ENCODE measurements at places on chromosomes 12 and 14.

DNA sequence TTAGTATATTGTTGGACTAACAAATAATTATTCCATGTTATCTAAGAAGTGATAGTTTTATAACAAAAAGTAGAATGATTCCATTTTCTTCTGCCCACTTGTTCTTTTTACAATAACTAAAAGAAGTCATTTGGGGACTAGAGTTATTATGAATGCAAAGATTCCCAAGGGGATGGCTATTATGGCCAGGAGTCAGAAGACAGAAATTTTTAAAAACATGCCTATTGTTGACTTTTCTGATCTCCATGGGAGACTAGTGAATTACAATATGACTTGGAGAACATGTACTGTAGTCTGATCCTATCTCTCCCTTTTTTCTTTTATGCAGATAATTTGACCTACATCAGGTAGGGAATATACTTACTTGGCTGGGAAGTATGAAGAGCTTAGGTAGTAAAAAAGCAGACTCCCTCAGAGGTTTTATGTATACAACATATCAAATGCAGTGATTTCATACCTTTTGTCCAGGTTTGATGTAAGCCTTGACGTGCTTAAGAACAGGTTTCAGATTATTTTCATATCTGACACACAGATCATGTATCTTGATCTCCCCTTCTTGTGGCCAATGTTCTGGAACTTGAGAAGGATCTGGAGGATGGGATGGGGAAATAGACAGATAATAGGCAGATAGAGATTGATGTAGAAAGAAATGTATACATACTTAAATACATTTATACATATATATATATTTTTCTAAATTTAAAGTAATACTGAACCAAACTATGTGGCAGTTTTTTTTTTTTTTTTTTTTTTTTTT, 41.0 kb upstream of the KCNJ8 start:
- no peak for DNase-seq

- no peak for DNase-seq
Measured at GRCh38 chr14:44791730-44792129, 170.0 kb downstream of the KLHL28 start.

DNA sequence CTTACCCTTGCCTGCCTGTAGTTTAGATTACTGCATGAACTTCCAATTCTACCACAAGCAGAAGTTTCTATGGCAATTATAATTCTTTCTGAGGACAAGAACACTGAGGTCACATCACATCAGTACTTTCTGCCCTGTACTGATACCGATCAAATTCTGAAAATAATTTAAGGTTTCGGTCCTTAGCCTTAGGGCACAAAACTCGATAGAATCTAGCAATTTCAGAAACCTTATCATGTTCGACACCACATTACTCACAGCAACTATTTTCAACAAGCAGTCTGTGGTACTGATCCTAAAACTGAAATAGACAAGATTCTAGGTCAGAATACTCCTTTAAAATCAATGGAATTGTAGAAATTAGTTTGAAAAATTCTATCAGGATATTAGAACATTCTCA, 187.0 kb upstream of the LRFN5 start:
- no peak for DNase-seq

GRCh38 chr12:968545-968944, 19.1 kb upstream of the RAD52 start:
- DNase-seq = no peak

- DNase-seq = no peak
Measured at GRCh38 chr14:104965561-104966231, 12.5 kb downstream of the AHNAK2 start.

DNA sequence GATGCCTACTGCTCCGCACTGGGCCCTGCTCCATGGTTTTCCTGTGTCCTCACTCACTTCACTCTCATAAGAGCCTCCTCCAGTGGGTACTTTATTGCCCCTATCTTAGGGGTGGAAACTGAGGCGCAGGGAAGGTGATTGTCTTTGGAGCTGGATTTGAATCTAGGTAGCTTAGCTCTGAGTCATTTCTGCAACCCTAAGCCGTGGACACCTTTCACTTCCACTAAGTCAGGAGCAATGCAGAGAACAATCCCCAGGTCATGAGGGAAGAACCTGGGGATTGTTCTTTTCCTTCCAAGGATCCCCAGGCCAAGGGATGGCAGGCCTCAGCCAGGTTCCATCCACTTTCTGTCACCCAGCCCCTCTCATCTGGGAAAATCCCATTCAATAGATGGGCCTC, 20.3 kb downstream of the VDR start:
- no peak for DNase-seq

DNA sequence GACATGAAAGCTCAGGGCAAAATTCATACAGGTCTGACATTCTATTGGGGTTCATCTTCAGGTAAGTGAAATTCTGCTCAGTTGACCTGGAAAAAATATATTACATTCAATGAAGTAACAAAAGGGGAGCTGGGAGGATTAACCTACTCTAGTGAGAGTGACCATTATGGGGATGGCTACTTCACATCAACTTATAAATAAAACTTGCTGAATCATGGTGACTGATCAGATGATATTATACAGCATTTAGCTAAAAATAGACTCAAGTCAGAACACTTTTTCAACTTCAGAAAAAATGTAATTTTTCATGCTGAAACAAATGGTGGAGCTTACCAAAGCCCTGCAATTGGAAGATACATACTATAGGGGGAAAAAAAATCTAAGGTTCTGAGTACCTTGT, 800.2 kb downstream of the FSCB start:
- no peak for DNase-seq

DNA sequence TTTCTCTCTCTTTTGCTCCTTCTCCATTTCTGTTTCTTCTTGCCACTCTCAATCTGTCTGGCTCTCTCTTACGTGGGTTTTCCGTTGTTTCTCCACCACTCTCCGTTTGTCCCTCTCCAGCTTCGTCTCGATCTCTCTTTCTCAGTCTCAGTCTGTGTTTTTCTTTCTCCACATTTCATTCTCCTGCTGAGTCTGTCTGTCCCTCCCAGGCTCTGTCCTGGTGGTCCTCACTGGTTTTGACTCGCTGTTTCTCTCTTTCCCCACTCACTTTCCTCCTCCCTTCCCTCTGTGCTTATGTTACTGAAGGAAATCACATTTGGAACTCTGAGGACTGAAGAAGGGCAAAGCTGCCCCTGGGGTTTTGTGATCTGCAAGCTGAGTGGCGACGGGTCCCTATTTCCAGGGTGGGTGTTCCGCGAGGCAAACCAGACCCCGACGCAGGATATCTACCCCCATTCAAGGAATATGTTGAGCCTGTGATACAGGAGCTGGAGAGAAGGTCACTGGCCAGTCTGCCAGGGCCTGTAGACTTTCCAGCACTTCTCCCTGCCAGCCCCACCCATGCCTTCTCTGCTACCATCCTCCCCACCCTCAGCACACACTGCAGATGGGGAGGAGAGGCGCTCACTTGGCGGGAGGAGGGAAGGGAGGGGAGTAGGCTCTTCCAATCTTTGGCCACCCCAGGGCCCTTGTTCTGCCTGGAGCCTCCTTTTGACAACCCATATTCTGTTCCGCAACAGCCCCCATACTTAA, 102.7 kb upstream of the MAP1LC3B2 start:
- DNase-seq = no peak

- peak; percentile 31 for DNase-seq
Measured at GRCh38 chr12:120388691-120389481, 19.9 kb upstream of the MSI1 start.

- no peak for DNase-seq
Measured at GRCh38 chr12:132807295-132808092, 21.2 kb downstream of the GOLGA3 start.

GRCh38 chr14:54650959-54651351, 84.0 kb downstream of the SAMD4A start:
- DNase-seq = no peak

DNA sequence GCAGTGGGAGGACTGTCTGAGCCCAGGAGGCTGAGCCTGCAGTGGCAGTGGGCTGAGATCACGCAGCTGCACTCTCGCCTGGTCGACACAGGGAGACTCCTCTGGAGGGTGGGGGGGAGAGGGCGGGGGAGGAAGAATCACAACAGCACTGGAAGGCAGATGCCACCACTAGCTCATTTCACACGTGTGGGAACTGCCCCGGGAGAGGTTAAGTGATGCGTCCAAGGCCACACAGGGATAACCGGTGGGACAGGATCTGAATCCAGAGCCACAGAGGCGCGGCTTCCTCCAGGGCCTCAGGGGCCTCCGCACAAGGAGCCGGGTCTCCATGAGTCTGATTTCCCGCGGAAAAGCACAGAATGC, 20.8 kb downstream of the STX2 start:
- DNase-seq = no peak

DNA sequence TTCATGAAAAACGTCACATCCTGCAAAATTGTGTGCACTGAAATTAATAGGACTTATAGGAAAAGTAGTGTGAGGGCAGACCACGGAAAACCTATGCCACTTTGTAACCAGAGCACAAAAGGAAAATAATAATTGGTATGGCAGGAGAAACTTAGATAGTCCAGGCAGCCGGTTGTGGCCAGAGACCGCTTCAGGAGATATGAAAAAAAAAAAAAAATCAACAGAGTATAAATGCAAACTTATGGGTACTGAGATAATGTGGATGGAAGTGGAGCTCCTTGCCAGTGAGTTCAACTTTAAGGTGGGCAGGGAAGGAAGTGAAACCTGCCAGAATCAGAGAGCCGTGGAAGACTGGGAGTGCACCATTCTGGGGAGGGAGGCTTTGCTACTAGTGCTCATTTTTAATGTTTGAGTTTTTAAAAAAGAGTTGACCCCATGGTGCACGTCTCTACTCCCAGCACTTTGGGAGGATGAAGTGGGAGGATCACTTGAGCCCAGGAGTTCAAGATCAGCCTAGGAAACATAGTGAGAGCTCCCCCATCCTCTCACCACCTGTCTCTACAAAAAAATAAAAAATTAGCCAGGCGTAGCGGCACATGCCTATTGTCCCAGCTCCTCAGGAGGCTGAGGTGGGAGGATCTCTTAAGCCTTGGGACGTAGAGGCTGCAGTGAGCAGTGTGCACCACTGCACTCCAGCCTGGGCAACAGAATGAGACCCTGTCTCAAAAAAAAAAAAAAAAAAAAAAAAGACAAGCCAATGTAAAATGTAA, 34.3 kb upstream of the METAP2 start:
- DNase-seq = no peak

- DNase-seq = no peak
Measured at GRCh38 chr12:113361574-113362370, 3.4 kb downstream of the PLBD2 start.

DNA sequence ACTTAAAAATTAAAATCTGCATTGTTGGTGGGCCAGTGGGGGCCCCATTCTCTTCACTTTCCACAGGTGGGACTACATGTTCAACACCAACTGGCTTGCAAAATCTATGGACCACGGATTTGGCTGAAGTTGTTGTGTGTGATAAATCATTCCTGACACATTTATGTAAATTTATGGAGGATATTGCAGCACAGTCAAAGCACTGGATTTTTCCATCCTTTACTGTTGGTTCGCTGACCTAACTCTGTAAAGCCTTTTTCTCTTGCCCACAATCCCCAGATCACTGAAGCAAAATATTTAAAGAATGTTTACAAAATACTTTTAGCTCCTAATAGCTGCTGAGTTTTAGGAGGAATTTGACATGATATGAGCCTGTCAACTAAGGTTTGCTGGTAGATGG, 219.7 kb upstream of the PRICKLE1 start:
- peak; percentile 78 for DNase-seq

- DNase-seq = no peak
Measured at GRCh38 chr12:63085120-63085519, 65.9 kb downstream of the AVPR1A start.

DNA sequence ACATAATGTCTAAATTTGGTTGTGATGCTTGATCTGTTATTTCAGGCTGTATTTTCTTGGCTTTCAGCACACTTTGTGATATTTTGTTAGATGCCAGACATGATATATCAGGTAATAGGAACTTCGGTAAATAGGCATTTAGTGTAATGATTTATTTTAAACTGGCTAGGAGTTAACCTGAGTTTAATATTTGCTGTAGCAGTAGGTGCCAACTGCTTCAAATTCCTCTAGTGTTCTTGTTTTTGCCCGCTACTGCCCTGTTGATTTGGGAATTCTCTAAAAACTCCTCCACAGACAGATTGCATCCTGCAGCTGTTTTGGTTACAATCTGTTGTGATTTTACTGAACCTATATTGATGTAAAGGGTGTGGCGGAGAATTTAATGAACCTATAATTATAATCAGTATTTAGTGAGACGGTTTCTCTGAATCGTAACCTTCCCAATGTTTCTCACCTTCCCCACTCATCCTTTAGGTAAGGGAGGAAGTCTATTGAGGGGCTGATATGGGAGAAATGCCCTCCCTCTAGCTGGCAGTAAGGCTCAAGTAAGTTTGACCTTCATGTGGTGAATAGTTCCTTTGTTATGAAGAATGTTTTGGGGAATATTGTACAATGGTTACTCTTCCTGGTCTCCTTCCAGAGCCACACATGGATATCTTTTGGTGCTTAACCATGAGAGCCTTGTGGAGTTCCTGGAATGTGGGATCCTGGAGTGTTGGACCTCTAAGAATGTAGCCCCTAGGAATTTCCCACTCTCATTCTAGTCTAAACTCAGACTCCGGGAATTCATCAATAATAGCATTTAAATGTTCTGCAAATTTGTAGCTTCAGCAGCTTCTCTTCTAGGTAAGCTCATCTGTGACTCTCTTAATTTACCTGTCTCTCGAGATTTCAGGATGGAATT, 634.1 kb downstream of the FSCB start:
- DNase-seq = peak; percentile 4

- no peak for DNase-seq
Measured at GRCh38 chr12:78087363-78087675, 256.6 kb downstream of the NAV3 start.

GRCh38 chr12:78085542-78086182, 255.0 kb downstream of the NAV3 start:
- DNase-seq = peak; percentile 15

DNA sequence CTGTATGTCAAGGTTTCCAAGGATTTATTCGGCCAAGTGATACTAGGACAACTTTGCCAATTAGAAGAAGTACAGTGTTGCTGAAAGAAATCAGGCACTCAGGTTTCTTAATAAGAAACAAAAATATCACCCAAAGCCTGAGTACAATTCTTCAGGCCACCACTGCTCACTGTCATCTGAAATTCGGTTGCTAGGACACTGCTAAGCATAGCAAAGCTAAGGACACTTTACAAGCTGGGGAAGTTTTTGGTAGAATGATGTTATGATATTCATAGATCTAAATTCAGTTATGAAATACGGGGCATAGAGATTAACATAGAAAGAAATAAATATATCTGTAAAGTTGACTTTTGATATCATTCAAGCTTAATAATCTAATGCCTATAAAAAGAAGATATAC, 505.1 kb downstream of the NELL2 start:
- DNase-seq = no peak

GRCh38 chr12:24560831-24561271, 388.1 kb downstream of the BCAT1 start:
- peak; percentile 50 for DNase-seq

GRCh38 chr14:68577802-68578541, 214.9 kb downstream of the ZFP36L1 start:
- peak; percentile 95 for DNase-seq
